ENCODE measurements at places on chromosomes 3 and 15.

GRCh38 chr3:399647-400046, 203.1 kb downstream of the CHL1 start:
- no peak for DNase-seq

DNA sequence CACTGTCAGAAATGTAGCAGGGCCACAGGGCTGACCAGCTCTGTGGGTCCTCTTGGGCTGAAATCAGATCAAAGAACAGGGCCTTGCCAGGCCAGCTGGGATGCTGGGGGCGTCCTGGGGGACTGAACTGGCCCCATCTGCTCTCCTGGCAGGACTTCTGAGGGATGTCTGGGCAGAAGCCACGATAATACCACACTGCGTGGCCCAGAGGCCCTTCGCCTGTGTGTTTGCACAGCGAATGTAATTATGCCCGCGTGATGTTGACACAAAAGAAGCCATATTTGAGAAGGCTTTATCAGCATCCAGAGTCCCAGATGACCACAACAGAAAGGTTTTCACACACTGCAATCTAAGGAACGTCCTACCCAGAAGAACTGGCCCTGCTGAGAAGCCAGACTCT, 174.0 kb downstream of the RAB11A start:
- no peak for DNase-seq

DNA sequence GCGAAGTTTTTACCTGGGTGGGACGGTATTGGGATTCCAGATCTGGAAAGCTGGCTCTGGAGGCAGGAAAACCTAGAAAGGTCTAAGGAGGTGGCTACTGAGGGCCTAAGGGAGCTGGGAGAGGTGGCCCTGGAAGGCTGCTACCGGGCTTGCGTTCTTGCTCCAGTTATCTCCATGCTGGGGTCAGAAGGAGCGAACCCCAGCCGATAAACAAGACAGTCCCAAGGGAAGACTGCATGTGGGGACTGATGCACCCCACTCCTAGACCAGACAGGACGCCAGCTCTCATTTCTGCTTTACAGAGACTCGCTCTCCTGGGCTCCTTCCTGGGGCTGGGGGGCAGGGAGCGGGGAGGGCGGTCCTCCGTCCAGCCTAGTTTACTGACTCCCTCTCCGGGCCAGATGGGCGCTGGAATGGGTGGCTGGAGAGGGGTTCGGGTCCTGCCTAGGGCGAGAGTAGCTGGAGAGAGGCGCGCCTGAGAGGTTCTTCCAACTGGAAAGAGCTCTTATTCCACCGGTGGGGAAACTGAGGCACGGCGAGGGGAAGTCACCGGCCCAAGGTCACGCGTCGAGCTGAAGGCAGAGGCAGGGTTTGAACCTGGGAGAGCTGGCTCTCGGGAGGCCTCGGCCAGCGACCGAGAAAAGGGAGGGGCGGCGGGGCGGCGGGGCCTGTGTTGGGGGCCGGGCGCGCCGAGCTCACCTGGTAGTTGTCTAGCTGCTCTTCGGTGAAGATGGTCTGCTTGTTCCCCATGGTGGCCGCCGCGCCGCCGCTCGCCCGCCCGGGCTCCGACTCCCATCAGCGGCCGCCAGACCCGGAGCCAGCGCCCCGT, 565 bp downstream of the CIB2 start:
- no peak for DNase-seq

- DNase-seq: peak; percentile 26
These were observed 171.0 kb upstream of the UMPS start for GRCh38 chr3:124558991-124559845.

GRCh38 chr15:75671730-75672602, 24.3 kb downstream of the SNX33 start:
- no peak for DNase-seq

DNA sequence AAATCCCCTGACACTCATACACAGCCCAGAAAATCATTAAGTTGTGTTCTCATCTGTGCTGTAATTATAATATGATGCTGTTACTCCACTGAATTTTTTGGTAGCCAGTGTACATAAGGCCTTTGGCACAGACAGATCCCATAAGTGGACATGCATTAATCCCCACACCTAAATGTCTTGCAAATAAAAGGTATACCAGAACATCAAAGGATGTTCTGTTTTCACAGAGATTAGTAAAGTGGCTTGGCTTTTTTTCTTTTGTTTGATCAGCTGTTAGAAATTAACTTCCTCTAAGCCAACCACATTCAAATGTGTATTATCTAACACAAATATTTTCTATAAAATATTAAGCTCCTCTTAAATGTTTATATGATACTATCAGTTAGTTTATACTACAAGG, 2.7 kb downstream of the SST start:
- no peak for DNase-seq

- no peak for DNase-seq
These were observed 16.2 kb downstream of the XIRP1 start for GRCh38 chr3:39176025-39176714.

GRCh38 chr3:28239108-28239507, 2.3 kb upstream of the CMC1 start:
- DNase-seq: no peak

GRCh38 chr3:20040548-20041196, 426 bp downstream of the KAT2B start:
- DNase-seq: peak; percentile 36

DNA sequence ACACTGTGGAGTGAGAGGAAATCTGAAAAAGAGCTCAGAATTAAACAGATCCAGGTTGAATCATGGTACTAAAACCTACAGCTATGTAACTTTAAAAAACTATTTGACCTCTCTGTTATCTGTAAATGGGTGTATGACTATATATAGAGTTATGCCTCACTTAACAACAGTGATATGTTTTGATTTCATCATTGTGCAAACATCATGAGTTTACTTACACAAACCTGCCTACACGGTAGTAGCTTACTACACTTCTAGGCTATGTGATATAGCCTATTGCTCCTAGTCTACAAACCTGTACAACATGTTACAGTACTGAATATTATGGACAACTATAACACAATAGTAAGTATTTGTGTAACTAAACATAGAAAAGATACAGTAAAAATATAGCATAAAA, 191.6 kb upstream of the MEIS2 start:
- no peak for DNase-seq

GRCh38 chr3:71039332-71039731, 544.2 kb downstream of the FOXP1 start:
- no peak for DNase-seq

GRCh38 chr15:62957130-62957529, 85.4 kb upstream of the TPM1 start:
- DNase-seq: no peak

- no peak for DNase-seq
These were observed 134.2 kb upstream of the NSMCE3 start for GRCh38 chr15:29403772-29404171.

- no peak for DNase-seq
These were observed 55.2 kb downstream of the OSTN start for GRCh38 chr3:191254098-191254873.

DNA sequence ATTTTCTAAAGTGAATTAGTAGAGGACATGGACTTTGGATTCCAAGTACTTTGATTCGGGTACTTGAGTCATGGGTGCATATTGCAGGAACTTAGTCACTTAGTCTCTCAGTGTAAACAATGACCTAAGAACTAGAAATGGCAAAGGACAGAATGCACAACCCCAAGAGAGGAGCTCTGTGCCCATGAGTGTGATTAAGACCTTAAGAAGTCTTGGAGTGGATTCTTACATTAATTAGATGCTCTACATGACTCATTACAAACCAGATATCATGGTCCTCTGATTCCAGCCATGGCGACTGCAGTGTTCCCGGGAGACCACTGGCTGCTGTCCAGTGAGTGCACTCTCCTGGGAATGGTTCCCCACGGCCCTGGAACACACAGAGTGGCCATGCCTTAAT, 251.5 kb downstream of the GABRG3 start:
- DNase-seq: no peak

- DNase-seq: no peak
These were observed 132.0 kb downstream of the ARNT2 start for GRCh38 chr15:80536231-80536630.

DNA sequence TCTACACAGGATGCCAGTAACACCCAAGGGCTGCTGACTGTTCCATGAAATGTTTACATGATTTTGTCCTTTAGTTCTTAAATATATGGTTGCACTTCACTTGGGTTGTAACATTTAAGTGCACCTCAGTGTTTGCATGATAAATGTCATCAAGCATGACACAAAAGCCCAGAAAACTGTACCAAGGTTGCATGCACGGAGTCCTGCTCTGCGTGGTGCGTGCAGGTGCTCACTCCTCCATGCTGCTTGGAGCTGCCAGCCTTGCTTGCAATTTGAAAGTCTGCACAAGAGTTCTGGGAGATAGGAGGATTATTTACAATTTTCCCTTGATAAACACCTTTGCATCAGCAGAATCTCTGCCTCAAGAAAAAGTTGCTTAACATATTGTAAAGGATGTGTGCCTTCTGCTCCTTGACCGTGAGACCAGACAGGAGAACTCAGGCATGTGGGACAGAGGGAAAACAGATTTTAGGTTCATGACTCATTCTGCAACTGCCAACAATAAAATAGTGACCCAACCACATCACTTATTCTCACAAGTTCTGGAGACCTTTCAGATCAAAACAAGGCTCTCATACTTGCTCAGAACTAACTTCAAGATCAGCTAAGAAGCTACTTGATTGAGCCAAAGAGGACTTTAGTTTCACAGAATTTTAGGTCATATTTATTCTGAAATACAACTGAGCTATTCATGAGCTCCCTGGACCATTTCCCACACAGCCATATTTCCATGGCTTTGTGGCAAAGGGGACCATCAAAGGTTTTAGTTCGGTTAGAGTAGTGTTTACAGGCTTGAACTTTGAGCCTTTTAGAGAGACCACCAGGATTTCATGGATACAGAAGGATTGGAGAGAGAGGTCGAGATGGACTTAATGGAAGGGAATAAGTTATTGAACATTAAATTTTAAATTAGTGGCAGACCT, 128.4 kb upstream of the ZBED2 start:
- no peak for DNase-seq

- no peak for DNase-seq
These were observed 210.0 kb upstream of the TRIM42 start for GRCh38 chr3:140467796-140468315.

DNA sequence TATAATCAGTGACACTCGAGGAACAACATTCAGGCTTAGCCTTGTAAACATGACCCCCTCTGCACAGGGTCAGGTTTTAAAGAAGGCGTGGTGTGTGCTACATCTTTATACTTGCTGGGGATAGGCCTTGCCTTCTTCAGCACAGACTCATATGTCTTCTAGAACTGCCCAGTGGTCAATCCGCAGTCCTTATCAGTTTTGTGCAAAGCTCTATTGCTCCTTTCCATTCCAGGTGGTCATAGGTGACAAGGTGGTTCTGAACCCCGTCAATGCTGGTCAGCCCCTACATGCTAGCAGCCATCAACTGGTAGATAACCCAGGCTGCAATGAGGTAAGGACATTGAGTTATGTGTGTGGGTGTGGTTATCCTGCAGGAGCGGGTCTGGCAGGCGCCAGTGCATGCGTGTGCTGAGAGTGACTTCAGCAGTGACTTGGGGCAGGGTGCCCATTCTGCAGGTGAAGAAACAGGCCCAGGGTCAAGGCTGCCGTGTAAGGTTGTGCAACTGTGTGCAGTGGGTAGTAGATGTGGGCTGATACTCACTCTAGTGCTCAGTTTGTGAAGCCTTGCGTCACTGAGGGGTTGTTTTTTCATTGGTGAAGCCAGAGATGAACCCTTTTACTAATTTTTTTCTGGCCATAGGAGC, 150.9 kb downstream of the ITPR1 start:
- DNase-seq: no peak

- DNase-seq: no peak
These were observed 20.2 kb upstream of the CFAP161 start for GRCh38 chr15:81113861-81114291.

- DNase-seq: peak; percentile 42
These were observed 384 bp downstream of the KNL1 start for GRCh38 chr15:40594429-40594836.

GRCh38 chr3:143288944-143289343, 169.4 kb downstream of the CHST2 start:
- DNase-seq: no peak

DNA sequence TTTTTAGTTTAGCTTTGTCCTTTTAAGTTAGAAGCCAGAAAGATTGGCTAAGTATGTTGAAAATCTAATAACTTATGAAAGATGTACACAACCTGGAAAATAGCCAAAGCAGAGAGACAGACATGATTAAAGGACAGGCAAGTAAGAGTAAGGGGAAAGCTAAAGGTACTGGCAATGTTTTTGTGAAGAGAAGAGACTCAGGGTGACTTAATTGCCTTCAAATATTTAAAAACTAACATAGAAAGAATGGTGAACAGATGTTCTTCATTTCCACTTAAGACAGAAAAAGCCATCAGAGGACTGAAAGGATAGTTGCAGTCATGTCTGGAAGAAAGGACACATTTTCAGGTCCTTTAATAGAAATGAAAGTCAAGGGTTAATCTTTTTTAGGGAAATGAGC, 68.8 kb downstream of the ZNF385D start:
- no peak for DNase-seq

Measured in skin of body (tissue), 3 donors.